Activated gamma-delta T cell (primary cell): ENCODE measurements at places on chromosomes 3 and 15.

DNA sequence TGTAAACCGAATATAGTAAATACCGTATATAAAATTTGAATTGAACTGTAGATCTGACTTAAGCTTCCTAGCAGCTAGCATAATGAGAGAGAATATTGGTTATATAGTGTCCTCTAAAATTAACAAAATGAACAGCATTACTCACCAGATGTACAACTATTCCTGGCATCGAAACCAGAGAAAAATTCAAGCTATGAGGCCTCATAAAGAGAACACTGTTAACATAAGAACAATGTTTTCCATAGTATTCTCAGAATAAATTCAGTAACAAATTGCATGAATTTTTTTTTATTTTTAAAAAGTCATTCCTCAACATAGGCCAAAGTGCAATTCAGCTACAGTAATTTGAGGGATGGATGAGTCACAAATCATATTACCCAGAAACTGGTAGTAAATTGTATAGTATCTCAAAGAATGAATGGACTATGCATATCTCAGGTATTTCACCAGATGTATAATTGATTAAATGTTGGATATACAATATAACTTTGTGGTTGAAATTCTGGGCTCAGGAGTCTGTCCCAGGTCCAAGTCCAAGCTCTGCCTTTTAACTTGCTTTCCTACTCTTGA, 5.0 kb downstream of the TMEM207 start:
- no peak for DNase-seq

DNA sequence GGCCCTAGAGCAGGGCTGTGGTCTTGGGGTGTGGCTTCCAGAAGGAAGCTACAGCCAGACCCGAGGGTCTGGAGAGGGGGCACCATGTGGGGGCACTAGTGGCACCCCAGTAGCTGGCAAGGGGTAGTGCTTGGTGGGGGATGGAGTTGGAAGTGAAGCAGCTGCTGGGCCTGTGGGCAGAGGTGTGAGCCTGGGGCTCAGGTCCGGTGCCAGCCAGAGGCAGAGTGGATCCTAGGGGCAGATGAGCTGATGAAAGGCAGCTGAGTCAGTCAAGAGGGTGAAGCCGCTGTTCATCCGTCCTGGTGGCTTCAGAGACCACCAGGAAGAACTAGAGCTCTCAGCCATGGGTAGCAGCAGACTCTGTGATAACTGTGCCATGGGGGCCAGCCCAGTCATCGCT, 172.6 kb downstream of the TBC1D2B start:
- no peak for DNase-seq

- DNase-seq, result no peak
Observed at GRCh38 chr3:37173806-37174205, 576 bp downstream of the LRRFIP2 start.

DNA sequence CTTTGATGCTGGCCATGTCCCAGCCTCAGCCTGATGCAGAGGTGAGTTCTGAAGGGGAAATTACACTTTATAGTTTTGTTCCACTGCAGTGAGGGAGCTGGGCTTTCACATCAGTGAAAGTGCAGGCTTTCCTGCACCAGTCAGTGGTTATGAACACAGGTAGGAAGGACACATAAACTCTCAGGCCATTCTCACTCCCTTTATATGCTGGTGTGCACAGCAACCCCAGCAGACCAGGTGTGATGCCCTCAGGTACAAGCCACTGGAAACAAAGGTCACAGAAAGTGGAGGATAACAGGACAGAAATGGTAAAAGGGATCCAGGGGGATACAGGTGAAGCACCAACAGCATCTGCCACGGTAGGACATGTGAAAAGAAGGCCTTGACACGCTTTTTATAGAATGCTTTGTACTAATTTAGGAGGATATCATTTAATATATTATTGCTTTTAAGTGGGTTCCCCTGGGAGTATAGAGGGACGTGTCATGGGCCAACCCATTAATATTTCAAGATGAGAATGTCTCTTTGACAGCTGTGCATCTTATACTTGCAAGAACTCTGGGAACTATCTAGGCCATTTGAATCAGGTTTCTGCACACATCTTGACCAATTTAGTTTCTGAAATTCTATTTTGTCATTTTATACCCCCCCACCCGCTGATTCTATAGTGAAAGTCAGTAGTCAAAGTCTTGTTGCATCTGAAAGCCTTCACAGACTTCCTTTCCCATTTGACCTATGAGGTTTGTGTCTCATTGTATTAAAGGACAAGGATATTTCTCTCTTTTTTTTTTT, 25.0 kb upstream of the BLM start:
- DNase-seq, result no peak

- no peak for DNase-seq
Observed at GRCh38 chr15:49832511-49832910, 211.7 kb downstream of the DTWD1 start.
